ENCODE measurements at places on chromosomes 3 and 15.

DNA sequence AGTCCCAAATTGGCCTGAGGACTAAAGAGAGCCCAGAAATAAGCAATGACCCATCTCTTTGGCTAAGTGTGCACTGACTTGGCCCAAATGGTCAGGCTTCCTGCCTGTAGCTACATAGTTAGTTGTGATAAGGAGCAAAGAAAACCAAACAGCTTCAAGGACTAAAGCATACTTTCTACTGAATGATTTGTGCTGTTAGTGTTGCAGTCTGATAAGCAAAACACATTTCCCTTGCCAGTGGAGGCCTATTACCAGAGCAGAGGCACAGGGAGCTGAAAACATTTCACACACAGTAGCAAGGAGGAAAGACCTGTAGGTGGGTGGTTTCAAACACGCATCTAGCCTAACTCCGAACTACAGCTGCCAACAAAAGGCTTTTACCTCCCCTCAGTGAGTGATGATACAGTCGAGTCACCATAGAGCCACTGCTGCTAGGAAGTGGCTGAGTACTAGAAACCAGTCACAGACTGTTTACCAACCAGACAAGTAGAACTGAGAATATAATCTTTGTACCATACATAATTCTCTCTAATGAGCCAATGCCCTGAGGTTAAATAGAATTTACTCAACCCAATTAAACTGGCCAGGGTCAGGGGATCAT is 222.3 kb upstream of the THBS1 start:
- DNase-seq = no peak

DNA sequence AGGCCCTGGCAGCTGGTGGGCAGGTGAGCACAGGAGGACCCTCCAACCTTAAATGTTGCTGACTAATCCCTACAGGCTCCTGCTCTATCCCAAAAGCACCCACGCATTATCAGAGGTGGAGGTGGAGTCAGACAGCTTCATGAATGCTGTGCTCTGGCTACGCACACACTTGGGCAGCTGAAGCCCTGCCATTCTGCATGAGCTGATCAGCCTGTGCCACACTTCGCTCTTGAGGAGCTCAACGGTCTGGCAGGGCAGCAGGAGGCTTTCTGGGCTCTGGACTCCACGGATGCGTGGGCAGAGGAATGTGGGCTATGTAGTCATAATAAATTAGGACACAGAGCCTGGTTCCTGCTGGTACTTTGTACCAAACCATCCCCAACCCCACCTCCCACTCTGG is 6.1 kb downstream of the MST1 start:
- no peak for DNase-seq

DNA sequence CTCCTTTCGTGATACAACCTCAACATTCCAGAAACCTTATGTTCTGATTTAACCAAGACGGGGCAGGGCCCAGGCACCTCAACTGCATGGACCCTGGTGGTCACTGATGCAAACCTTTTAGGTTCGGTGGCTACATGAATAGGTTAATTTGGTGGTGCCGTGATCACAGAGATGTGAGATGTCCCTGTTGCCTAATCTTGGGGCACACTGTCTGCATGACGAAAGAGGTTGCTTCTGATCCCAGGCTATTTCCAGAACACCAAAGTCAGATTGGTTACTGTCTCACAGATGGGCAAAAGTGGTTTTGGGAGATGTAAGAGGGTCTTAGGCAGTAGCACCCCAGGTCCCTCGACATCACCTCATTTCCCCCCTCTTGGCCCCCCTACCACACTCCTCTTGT is 4.0 kb upstream of the CCR1 start:
- no peak for DNase-seq

- DNase-seq = no peak
These were observed 307.7 kb downstream of the ARPP21 start for GRCh38 chr3:35946854-35947515.
